ENCODE measurements at places on chromosomes 3 and 15.

DNA sequence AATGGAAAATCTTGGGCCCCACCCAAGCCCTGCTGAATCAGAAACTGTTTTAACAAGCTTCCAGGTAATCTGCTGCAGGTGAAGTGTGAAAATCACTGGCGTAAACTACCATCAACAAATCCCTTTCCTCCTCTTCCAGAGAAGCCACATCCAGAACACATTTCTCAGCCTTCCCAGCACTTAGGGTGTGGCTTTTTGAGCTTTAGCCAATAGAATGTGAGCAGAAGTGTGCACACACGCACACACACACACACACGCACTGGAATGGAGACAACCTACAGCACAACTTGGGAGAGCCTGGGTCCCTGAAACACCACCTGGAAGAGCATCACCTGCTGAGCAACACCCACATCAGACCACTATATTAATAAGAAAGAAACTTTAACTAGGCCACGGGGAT, 98.6 kb downstream of the OSBPL10 start:
- no peak for DNase-seq

GRCh38 chr15:35319354-35319753, 226.6 kb downstream of the DPH6 start:
- DNase-seq, result no peak

DNA sequence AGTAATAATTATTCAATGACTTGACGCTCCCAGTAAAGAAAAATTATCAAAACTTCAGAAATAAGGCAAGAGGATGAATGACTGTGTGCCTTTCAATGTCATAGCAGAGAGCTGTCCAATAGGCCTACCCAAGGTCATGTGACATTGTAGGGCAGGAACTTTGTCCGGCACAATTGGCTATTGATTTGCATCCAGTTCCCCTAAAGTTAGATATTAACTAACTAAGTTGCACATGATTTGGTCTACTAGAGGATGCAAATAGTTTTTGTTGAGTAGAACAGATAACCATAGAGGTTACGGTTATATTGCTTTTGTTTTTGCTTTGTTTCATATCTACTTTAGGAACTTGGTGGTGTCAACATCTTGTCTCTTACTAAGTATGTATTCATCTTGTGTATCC, 127.9 kb upstream of the PFN2 start:
- no peak for DNase-seq

DNA sequence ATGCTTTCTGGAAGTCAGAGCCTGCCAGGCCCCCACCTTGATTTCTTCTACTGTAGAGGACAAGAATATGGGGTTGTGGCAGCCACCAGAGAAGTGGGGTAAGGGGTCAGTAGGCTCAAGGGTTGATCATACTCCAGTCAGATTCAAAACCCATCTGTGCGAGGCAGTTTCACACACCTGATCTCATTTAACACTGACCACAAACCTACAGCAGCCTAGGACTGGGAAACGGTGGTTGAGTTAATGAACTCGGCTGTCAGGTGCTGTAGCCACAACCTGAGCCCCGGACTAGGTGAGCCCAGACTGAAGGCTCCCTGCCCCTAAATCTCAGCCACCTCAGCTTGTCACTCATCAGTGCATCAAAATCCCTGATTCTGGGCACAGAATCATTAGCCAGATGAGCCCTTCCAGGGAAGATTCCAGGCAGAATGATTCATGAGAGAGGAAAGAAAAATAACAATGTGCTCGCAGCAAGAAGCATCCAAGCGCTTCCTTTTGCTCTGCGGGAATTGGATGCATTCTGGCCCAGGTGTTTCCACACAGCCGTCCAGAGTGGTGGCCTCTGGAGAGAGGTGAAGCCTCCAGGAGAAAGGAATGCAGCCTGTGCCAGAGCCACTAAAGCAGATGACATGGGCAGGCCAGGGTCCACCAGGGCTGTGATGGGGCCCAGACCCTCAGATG, 102.1 kb downstream of the SRGAP3 start:
- DNase-seq, result no peak

GRCh38 chr3:23405081-23405480, 202.0 kb downstream of the UBE2E2 start:
- DNase-seq, result no peak

GRCh38 chr3:197372047-197372661, 73.7 kb upstream of the DLG1 start:
- DNase-seq, result no peak

DNA sequence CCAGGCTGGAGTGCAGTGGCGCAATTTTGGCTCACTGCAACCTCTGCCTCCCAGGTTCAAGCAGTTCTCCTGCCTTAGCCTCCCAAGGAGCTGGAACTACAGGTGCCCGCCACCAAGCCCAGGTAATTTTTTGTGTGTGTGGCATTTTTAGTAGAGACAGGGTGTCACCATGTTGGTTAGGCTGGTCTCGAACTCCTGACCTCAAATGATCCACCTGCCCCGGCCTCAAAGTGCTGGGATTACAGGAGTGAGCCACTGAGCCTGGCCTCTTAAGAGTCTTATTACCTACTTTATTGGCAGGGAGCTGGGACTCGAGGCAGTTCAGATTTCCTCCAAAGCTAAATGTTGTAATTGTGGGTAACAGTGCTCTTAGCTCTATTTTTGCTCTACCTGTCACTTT, 16.4 kb downstream of the PXYLP1 start:
- DNase-seq, result no peak
